Left lung (tissue), 14 donors: ENCODE measurements at places on chromosomes 2 and 18. TPM values are rescaled to one million over a fixed set of nuclear protein-coding genes. Genes with fewer than 3 reads are reported as not detected.

DNA sequence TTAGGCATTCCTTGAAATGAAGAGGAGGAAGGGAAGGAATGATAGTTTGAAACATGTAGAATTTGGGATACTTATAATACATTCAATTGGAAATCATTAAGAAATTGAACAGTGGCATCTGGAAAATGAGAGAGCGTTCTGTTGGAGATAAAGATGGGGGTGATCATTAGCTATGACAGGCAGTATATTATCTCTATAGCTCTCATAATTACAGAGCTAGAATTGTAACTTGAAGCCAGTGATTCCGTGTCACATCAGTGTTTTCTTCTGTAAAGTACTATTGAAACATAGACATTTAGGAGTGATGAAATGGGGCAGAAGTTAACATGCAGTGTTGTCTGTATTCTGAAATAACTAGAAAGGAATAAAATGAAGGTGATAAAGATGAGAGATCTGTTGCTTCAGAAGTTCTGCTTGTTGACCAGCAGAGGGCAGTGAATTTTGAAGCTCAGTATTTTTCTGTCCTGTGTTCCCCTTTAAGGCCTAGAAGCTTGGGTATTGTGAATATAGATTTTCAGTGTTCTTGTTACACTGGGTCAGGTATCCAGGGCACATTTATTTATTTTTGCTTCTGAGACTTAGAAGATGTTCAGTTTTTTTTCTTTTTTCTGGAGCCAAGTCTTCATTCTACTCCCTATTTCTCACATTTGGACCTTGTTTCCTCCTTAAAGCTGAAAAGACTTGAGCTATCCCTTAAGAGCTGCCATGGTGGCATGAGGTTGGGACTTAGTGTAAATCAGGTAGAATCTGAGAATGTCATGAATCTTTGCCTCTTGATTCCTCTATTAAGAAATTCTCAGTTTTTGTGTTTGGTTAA lies 157.4 kb downstream of the TAF4B start:
- no peak overlapping the region for H3K27ac ChIP-seq
- DNase-seq = no peak
- H3K4me3 ChIP-seq = no peak overlapping the region

Gene SH3BP4
- polyA plus RNA-seq = 30.4 TPM

Gene PER2
- polyA plus RNA-seq = 9.3 TPM

- no peak overlapping the region for H3K4me3 ChIP-seq
- no peak overlapping the region for H3K27ac ChIP-seq
- no peaks in the 10 kb centered on the region for H3K27me3 ChIP-seq
- no peaks in the 10 kb centered on the region for H3K4me1 ChIP-seq
- H3K36me3 ChIP-seq = peaks cover 31% of the 10 kb centered on the region
- no peak for DNase-seq
Measured at GRCh38 chr2:226862623-226863022, 26.8 kb downstream of the RHBDD1 start.

Gene SPC25
- 29.0 TPM for polyA plus RNA-seq

Gene SH3RF3
- polyA plus RNA-seq = 8.6 TPM

Gene GPR55
- 0.06 TPM for polyA plus RNA-seq

GRCh38 chr2:216047397-216047796 lies 34.0 kb upstream of the MREG start:
- H3K4me3 ChIP-seq = no peak overlapping the region
- DNase-seq = no peak
- no peaks in the 10 kb centered on the region for H3K27me3 ChIP-seq
- no peak overlapping the region for H3K27ac ChIP-seq
- no peaks in the 10 kb centered on the region for H3K4me1 ChIP-seq
- no peaks in the 10 kb centered on the region for H3K36me3 ChIP-seq

Gene IL1RL1
- polyA plus RNA-seq = 0.13 TPM

Gene ADD2
- 6.8 TPM for polyA plus RNA-seq

DNA sequence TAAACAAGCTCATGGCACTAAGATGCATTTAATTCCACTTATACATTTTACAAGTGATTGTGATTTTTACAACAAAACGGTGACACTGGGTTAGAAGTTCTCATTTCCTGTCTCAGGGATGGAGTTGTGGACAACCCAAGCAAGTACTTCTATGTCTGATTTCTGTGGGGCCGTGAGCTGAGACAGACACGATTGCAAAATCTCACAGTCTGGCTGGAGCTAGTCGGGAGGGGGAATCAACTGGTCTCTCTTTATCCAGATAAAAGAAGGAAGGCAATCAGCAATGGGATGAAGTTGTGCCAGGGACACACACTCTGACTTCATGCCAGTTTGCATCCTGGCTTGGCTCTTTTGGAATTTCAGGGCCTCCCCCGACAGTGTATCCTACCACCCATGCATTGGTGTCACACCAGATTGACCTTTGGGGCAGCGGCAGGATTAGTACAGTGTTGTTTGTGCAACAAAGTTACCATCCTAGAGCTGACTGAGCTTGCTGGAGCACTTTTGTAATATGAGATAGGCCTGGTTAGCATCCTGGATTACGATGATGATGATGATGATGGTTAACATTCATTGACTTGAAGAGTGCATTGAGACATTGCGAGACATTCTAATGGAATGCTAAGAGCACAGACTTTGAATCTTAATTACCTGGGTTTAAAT lies 98.8 kb downstream of the CTAGE1 start:
- peak; percentile 86 for DNase-seq
- H3K4me1 ChIP-seq = peaks cover under 1% of the 10 kb centered on the region
- H3K4me3 ChIP-seq = no peak overlapping the region
- H3K36me3 ChIP-seq = no peaks in the 10 kb centered on the region

- H3K27me3 ChIP-seq = peaks cover 34% of the 10 kb centered on the region
- no peak overlapping the region for H3K27ac ChIP-seq
- H3K36me3 ChIP-seq = no peaks in the 10 kb centered on the region
- H3K4me1 ChIP-seq = no peaks in the 10 kb centered on the region
- no peak for DNase-seq
Measured at GRCh38 chr2:2699121-2699505, 368.0 kb upstream of the MYT1L start.

Gene IL1R2
- polyA plus RNA-seq = 0.52 TPM

Gene VAPA
- polyA plus RNA-seq = 183 TPM

DNA sequence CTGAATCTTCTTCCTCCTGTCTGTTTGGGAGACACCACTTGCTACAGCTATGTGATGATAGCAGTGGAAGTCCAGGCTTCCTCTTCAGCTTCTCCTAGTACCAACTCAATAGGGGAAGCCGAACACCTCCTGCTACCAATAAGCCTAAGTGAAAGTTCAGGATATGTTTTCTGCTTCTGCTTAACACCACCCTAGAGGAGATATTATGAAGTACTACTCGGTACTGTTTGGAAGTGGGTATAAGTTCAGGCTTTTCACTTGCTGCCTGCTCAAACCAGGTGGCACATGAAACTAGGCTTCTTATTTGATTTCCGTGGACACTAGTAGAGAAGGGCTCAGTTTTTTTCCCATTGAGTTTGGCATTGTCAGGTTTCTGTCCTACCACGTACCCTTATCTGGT lies 99.8 kb downstream of the PTPN4 start:
- DNase-seq = no peak
- H3K27ac ChIP-seq = no peak overlapping the region
- no peak overlapping the region for H3K4me3 ChIP-seq
- H3K4me1 ChIP-seq = no peaks in the 10 kb centered on the region

DNA sequence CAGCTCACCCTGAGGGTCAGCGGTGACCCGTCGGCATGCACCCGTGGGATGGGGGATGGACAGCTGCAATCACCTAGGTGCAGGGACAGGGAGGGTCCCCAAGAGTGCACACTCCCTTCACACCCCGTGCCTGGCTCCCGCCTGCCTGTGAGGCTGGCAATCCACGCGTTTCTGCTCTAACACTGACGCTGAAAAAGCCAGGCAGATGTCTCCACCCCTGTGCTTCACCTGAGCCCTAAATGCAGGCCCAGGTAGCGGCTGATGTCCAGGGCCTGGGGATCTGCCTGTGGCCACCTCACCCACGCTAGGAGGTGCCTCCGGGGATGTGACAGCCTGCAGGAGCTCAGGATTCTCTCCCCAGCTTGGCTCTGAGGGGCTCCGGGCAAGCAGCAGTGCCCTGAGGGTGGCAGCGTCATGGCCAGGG lies 212.0 kb upstream of the SALL3 start:
- H3K4me1 ChIP-seq = no peaks in the 10 kb centered on the region
- no peak for DNase-seq
- H3K27ac ChIP-seq = no peak overlapping the region
- no peaks in the 10 kb centered on the region for H3K36me3 ChIP-seq
- H3K27me3 ChIP-seq = no peaks in the 10 kb centered on the region

DNA sequence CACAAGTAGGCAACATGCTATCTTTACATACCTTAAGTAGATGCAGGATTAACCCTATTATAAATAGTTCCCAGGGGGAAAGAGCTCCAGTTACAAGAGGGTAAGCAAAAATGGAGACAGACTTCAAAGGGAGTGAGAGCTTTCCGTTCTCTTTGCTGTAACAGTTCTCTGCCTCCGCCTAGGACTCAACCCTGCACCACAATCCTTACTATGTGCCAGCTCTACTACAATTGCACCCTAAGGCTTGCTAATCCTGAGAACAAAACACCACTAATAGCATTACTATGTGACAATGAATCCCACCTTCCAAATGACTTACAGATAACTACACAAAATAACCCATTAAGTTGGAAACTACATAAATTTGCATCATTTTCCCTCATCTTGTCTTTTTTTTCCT lies 7.7 kb downstream of the ZBTB14 start:
- no peaks in the 10 kb centered on the region for H3K4me1 ChIP-seq
- H3K36me3 ChIP-seq = peaks cover 21% of the 10 kb centered on the region
- no peak overlapping the region for H3K4me3 ChIP-seq
- no peaks in the 10 kb centered on the region for H3K27me3 ChIP-seq
- H3K27ac ChIP-seq = no peak overlapping the region
- no peak for DNase-seq

GRCh38 chr2:237669283-237669627 lies 41.9 kb downstream of the LRRFIP1 start:
- no peak overlapping the region for H3K4me3 ChIP-seq
- no peaks in the 10 kb centered on the region for H3K36me3 ChIP-seq
- no peaks in the 10 kb centered on the region for H3K27me3 ChIP-seq

Gene RAB31
- 33.1 TPM for polyA plus RNA-seq

DNA sequence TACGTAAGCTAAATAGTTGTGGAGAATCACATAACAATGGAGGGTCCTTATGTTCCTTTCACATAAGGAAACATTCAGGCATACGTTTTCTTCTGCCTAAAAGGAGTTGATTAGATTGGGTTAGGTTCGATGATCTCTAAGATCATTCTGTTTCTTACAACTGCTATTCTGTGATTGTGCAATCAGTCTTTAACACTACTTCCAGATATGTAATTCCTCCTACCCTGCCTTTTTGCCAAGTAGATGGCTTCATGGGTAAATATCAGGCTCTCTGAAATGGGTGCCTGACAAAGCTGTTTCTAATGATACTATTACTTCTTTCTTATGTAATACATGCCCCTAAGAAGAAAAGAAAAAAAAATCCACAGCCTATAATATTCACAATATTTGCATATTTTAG lies 321.5 kb downstream of the XIRP2 start:
- H3K36me3 ChIP-seq = no peaks in the 10 kb centered on the region
- H3K27ac ChIP-seq = no peak overlapping the region
- H3K4me1 ChIP-seq = no peaks in the 10 kb centered on the region
- no peaks in the 10 kb centered on the region for H3K27me3 ChIP-seq
- DNase-seq = no peak

DNA sequence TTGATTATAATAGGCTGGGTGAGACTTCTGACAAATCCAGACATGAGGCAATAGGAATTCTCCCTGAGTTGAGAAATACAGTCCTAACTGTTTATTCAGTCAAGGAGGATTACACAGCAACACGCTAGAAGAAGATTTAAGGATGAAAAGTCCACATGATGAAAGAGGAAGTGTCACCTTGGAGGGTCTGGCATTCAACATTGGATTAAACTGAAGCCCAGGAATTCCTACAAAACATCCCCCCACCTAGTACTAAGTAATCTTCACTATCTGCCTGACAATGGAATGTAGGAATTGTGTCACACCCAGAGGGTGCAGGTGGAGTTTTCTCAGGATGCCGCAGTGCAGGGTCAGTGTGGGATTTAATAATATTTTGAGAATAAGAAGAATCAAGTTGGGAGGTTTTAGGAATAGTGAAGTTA lies 142.4 kb downstream of the SOCS6 start:
- no peaks in the 10 kb centered on the region for H3K4me1 ChIP-seq
- DNase-seq = no peak
- H3K36me3 ChIP-seq = no peaks in the 10 kb centered on the region
- no peaks in the 10 kb centered on the region for H3K27me3 ChIP-seq
- no peak overlapping the region for H3K27ac ChIP-seq

- no peaks in the 10 kb centered on the region for H3K36me3 ChIP-seq
- no peak overlapping the region for H3K27ac ChIP-seq
- DNase-seq = no peak
- no peaks in the 10 kb centered on the region for H3K27me3 ChIP-seq
Measured at GRCh38 chr2:44295113-44295512, 19.8 kb downstream of the SLC3A1 start.

DNA sequence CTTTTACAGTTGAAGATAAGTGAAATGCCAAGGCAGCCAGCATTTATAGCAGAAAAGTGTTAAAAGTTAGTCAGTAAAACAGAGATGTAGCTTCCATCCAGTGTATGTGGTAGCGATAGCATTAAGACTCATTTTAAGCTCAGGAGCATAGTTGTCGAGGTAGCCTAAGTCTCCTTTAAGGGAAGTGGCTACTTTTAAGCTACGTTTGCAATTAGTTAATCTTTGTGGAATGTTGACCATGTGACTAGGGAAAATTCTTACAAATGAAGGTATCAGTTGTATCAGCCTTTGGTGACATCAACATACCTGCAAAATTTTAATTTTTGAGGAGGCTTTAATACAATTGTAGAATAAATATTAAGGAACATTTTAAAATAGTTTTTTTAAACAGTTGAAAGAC lies 61.9 kb downstream of the LHCGR start:
- H3K4me3 ChIP-seq = no peak overlapping the region
- no peaks in the 10 kb centered on the region for H3K4me1 ChIP-seq
- no peak overlapping the region for H3K27ac ChIP-seq
- no peaks in the 10 kb centered on the region for H3K36me3 ChIP-seq
- H3K27me3 ChIP-seq = no peaks in the 10 kb centered on the region

GRCh38 chr18:13390196-13390595 lies 171.6 kb downstream of the LDLRAD4 start:
- no peak overlapping the region for H3K4me3 ChIP-seq
- H3K27ac ChIP-seq = no peak overlapping the region
- no peak for DNase-seq
- no peaks in the 10 kb centered on the region for H3K4me1 ChIP-seq
- no peaks in the 10 kb centered on the region for H3K36me3 ChIP-seq

Gene REG3A
- polyA plus RNA-seq = not detected

DNA sequence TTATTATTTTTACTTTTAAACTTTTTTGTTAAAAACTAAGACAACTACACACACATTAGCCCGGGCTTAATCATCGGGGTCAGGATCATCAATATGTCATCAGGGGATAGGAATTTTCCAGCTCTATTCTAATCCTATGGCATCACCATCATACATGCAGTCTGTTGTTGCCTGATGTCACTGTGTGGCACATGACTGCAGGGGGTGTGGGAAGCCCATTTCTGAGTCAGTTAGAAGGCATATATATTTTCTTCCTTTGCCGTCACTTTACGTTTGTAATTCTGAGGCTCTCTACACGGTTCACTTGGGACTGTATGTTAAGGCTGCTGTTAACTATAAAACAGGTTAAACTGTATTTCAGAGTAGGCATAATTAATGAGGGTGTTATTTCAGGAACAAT lies 144.4 kb upstream of the ITGA6 start:
- H3K27ac ChIP-seq = no peak overlapping the region
- DNase-seq = no peak
- H3K36me3 ChIP-seq = no peaks in the 10 kb centered on the region
- H3K4me1 ChIP-seq = peaks cover 6% of the 10 kb centered on the region
- no peak overlapping the region for H3K4me3 ChIP-seq
